A549 treated with dexamethasone at 1 μM for 4 hours (cell line): ENCODE measurements at places on chromosomes 2 and 18. TPM values are rescaled to one million over a fixed set of nuclear protein-coding genes. Genes with fewer than 3 reads are reported as not detected.

PARD6G gene
- 1.8 to 2.8 TPM (median 2.3 TPM) in 5 replicates for total RNA-seq

STK16 gene
- total RNA-seq = 25.9 to 30.2 TPM (median 28.5 TPM) in 5 replicates

CCDC68 gene
- 4.1 to 5.8 TPM (median 4.4 TPM) in 5 replicates for total RNA-seq

STK39 gene
- total RNA-seq = 15.6 to 19.2 TPM (median 18.8 TPM) in 5 replicates

REG1A gene
- not detected in 5 replicates for total RNA-seq

ITGB1BP1 gene
- 162 to 220 TPM (median 176 TPM) in 5 replicates for total RNA-seq

UGT1A10 gene
- 0.05 TPM in 1 of 5 replicates, not detected in the others for total RNA-seq

KCNF1 gene
- 19.3 to 38.5 TPM (median 30.5 TPM) in 5 replicates for total RNA-seq

TXNL1 gene
- total RNA-seq = 63.1 to 71.8 TPM (median 66.6 TPM) in 5 replicates

OSBPL6 gene
- total RNA-seq = 5.5 to 7.5 TPM (median 6.8 TPM) in 5 replicates

IHH gene
- 0.38 to 0.77 TPM (median 0.54 TPM) in 5 replicates for total RNA-seq

DES gene
- total RNA-seq = 0.38 to 0.47 TPM (median 0.45 TPM) in 5 replicates

MSTN gene
- 0.02 TPM in 1 of 5 replicates, not detected in the others for total RNA-seq

IL1B gene
- 0.11 to 0.27 TPM (median 0.16 TPM) in 4 of 5 replicates, not detected in the other for total RNA-seq

UGT1A4 gene
- 0.07 TPM in 1 of 5 replicates, not detected in the others for total RNA-seq

TBR1 gene
- total RNA-seq = 0.01 to 0.09 TPM (median 0.04 TPM) in 4 of 5 replicates, not detected in the other

FNDC4 gene
- total RNA-seq = 3.8 to 5.3 TPM (median 4.5 TPM) in 5 replicates

PNKD gene
- 63.9 to 67.2 TPM (median 64.0 TPM) in 5 replicates for total RNA-seq

EMILIN1 gene
- total RNA-seq = 0.32 to 0.57 TPM (median 0.43 TPM) in 5 replicates

BCL11A gene
- 0.01 to 0.14 TPM (median 0.09 TPM) in 5 replicates for total RNA-seq
